ENCODE measurements at places on chromosomes 4 and X.
A peak's percentile ranks its signal among the peaks of the same experiment; 100 is the strongest.

GRCh38 chr4:110959041-110959643 lies 336.3 kb upstream of the PITX2 start:
- DNase-seq = peak; percentile 20

DNA sequence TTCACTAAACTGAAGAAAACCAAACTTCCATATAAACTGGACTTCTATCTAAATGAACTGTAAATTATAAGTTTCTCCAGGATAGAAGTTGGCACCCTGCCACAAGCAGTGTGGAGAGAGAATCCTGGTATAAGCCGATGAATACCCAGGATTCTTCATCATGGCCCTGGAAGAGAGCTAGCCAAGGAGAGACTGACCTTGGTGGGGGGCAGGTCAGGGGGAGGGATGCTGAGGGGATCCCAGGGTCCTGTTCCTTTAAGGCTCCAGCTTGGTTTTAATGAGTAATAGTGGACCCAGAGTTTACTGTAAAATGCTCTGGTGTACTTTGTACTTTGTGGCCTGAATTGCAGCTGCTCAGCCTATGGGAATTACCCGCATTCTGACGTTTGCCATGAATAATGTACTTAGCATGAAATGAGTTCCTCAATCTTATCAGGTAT lies 16.9 kb downstream of the RASSF6 start:
- peak; percentile 21 for DNase-seq

- no peak for DNase-seq
Measured at GRCh38 chr4:98447648-98448047, 186.5 kb downstream of the RAP1GDS1 start.

GRCh38 chr4:48241731-48242130 lies 27.9 kb downstream of the TEC start:
- DNase-seq = no peak

GRCh38 chr4:8082517-8083055 lies 76.0 kb downstream of the ABLIM2 start:
- no peak for DNase-seq

DNA sequence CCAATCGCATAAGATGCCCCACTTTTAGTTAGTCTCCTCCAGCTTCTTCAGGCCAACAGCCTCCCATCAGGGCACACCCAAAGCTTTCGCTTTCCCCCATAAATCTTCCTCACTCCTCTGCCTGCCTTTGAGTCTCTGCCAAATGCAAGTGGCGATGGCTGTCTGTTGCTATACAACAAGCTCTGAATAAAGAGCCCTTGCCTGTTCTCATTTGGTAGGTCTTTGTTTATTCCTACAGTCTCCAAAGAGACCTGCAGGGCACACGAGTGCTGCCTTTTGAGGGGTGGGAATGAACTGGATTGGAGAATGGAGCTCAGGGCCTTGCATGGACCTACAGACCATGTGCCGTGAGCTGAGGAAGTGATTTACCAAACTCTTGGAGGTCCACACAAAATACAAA lies 52.2 kb upstream of the SOD3 start:
- no peak for DNase-seq

DNA sequence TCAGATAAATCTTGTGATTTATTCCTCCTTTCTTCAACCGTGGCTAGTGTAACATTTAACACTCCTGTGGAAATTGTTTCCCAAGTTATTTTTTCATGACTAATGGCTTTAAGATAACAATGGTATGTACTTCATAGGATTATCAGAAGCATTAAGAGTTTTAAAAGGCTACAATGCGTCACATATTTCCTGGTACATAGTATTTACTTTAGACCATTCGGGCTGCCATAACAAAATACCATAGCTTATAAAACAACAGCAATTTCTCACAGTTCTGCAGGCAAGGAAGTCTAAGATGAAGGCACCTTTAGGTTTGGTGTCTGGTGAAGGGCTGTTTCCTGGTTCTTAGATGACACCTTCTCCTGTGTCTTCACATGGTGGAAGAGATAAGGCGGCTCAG lies 158.6 kb downstream of the PAPSS1 start:
- DNase-seq = no peak

- DNase-seq = no peak
Measured at GRCh38 chr4:141849778-141850177, 213.4 kb downstream of the IL15 start.

DNA sequence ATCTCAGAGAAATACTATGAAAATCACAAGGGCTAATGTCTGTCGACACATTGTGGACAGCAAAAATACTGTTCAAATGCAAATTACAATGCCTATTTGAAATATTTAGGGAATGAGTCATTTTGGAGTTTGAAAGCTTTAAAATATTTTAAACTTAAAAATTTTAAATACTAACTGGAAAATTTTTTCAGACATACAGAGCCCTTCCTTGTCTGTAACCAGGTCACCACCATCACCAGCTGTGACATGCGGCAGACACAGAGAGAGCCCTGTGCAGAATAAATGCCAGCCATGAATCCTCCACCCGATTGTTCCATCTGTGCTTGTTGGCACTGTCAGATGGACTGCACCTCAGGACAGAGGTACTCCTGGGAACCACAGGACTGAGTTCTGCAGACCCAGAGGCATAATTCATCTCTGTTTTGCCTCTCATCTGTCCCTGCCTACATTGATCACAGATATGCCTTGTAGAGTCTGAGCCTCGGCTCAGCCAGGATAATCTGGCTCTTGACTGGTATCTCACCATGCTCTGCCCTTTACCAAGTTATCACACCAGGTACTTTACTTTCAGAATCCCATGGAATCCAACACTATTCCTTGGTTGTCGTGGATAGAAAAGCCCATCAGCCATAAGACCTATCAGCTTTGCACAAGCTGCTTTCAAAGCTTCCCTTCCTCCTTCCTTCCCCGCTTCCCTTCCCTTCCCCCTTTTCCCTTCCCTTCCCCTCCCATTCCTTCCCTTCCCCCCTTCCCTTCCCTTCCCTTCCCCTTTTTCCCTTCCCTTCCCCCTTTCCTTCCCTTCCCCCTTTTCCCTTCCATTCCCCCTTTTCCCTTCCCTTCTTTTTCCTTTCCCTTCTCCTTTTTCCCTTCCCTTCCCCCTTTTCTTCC lies 67.2 kb downstream of the TBC1D9 start:
- no peak for DNase-seq

- no peak for DNase-seq
Measured at GRCh38 chrX:137568741-137569469, 3.0 kb downstream of the ZIC3 start.

- no peak for DNase-seq
Measured at GRCh38 chr4:15585331-15585730, 69.8 kb downstream of the FBXL5 start.

GRCh38 chr4:88449290-88449689 lies 7.6 kb upstream of the HERC5 start:
- DNase-seq = no peak

GRCh38 chrX:50407976-50408375 lies 62.6 kb downstream of the DGKK start:
- no peak for DNase-seq

DNA sequence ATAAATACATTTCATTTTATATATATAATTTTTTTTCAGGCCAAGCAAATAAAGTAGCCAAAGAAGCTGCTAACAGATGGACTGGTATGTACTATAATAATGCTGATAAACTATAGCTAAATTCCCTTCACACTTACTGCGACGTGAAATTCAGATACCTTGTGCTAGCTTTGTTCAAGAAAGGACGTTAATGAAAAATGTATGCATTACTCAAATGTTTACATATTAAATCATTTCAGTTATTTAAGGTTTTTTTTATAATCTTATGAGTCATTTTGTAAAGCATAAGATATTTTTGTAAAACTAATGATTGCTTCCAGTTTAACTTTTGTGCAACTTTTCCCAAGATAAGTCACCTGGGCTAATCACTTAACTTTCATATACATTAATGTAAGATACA lies 57.2 kb upstream of the TMEM131L start:
- DNase-seq = no peak

DNA sequence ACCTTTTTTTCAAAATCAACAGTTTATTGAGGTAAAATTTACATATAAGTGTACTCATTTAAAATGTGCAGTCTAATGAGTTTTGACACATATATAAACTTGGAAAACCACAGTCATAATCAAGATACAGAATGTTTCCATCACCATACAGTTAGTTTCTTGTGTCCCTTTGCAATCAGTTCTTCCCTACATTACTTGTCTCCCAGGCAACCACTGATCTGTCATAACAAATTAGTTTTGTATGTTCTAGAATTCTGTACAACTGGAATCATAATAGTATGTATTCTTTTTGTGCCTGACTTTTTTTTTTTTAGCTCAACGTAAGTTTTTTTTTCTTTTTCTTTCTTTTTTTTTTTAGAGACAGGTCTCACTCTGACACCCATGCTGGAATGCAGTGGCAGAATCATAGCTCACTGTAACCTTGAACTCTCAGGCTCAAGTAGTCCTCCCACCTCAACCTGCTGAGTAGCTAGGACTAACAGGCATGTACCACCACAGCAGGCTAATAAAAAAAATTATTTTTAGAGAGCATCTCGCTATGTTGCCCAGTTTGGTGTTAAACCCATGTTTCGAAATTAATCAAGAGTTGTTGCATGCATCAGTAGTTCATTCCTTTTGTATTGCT lies 26.9 kb downstream of the ARFIP1 start:
- DNase-seq = no peak

- DNase-seq = no peak
Measured at GRCh38 chr4:85632981-85633380, 158.0 kb downstream of the ARHGAP24 start.

DNA sequence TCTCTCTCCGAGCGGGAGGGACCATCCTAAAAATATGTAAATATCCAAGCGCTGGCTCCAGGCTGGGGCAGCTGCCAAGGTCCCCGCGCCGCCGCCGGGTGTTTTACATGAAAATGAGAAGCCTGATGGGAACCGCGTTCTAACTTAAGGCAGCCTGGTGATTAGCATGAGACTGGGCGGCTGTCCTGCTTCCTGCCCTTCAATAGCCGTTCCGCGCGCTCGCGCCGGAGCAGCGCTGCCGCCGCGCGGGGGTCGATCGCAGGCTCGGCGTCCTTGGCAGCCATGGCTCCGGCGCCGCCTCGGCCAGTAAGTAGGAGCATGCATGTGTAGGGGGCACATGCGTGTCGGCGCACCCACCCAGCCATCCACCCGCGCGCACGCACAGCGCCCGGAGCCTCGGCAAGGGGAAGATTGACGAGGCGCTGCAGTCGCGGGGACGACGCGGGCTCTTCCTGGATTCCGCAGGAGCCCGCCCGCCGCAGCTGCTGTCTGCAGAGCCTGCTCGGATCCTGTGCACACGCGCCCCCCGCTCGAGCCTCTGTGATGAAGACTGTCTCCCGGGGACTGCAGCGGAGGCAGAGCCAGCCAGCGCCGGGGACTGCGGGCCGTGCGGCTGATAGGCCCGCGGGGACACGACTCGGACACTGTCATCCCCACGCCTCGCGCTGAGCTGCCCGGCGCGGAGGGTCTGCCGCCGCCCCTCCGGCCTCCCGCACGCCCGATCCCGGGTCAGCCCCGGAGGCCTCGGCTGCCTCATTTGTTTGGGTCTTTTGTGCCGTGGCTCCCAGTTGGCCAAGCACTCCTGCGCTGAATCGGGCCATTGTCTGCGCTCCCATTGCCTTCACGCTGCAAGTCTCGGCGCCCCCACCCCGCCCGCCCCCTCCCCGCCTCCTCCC lies 734 bp downstream of the STOX2 start:
- DNase-seq = no peak

DNA sequence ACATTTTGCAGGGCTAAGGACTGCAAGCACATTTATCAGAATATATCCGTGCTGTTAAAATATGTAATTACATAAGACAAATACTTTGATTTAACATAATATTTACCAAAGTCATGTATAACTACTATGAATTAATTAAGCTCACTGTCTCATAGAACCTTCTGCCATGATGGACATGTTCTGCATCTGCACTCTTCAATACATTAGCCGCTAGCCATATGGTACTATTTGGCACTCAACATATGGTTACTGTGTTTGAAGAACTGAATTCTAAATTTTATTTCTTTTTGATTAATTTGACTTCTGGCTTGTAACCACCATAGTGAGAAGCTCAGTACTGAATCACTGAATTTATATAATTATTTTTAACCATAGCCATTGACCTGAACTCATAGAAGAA lies 427.0 kb upstream of the TRAM1L1 start:
- no peak for DNase-seq
